ENCODE measurements at places on chromosomes 7 and 10. TPM values are rescaled to one million over a fixed set of nuclear protein-coding genes. Genes with fewer than 3 reads are reported as not detected.

Gene AVPI1
- 17.1 TPM for total RNA-seq

Gene SLC25A13
- 16.0 TPM for total RNA-seq

Gene POLR2J3
- total RNA-seq, result 30.8 TPM

Gene PVRIG
- not detected for total RNA-seq

Gene RAPGEF5
- total RNA-seq, result 1.8 TPM

Gene CNPY1
- total RNA-seq, result not detected

Gene FKBP6
- total RNA-seq, result not detected

Gene ABHD11
- 19.0 TPM for total RNA-seq

Gene ZNF438
- total RNA-seq, result 3.6 TPM

Gene ELOVL3
- total RNA-seq, result 1.3 TPM

Gene TMEM213
- not detected for total RNA-seq

Gene SORCS1
- 0.08 TPM for total RNA-seq

Gene ZP3
- total RNA-seq, result 2.1 TPM

Gene HABP2
- total RNA-seq, result not detected

Gene C10orf88
- 6.1 TPM for total RNA-seq

Gene MYL7
- total RNA-seq, result not detected

Gene TMEM229A
- total RNA-seq, result under 0.01 TPM

Gene CCDC3
- total RNA-seq, result 4.7 TPM

Gene DNAJB9
- total RNA-seq, result 61.5 TPM

Gene CPN1
- total RNA-seq, result not detected

Gene CHCHD2
- 365 TPM for total RNA-seq

Gene MAGI2
- 3.7 TPM for total RNA-seq
